Stimulated activated CD8-positive, alpha-beta memory T cell treated with anti-CD3 and anti-CD28 coated beads, Interleukin-7, amount 100 ng/mL, for 4 hours (primary cell): ENCODE measurements at places on chromosomes 4 and X.

DNA sequence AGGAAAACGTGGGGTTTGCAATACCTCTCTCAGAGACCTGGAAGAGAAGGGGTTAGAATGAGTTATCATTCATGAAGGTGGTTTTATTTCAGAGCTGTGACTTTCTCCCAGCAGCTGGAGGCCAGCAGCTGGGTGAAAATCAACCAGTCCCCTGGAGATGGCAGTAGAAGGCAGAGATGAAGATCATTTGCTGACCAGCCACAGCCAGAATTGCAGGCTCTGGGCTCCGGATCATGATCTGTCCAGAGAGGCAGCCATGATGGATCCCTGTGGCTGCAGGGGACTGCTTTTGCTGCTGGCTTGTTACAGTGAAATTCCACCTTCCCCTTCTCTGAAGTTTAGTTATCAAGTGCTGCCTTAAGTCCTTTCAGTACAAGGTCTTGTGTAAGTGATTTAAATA is 46.9 kb upstream of the TAB3 start:
- DNase-seq: no peak

DNA sequence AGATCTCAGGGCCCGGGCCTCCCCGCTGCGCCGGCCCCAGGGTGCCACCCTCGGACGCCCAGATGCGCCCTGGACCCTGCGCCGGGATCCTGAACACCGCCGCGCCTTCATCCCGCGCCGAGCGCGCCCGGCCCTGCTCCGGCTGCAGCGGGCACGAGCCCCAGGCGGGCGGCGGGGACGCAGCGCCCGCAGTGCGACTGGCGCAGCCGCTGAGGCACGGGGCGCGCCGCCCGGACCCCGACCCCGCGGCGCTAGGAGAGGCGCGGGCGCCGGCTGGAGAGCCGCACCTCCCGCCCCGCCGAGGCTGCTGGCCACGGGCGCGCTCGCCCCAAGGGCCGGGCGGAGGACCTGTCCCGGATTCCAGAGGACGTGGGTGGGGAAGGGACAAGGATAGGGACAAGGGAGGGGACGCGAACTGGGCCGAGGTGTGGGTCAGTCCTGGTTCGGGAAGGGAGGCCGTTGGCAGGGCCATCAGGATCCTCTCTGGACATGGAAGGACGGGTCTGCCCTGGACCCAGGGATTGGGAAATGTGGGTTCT is 1.1 kb downstream of the ZFYVE28 start:
- no peak for DNase-seq

DNA sequence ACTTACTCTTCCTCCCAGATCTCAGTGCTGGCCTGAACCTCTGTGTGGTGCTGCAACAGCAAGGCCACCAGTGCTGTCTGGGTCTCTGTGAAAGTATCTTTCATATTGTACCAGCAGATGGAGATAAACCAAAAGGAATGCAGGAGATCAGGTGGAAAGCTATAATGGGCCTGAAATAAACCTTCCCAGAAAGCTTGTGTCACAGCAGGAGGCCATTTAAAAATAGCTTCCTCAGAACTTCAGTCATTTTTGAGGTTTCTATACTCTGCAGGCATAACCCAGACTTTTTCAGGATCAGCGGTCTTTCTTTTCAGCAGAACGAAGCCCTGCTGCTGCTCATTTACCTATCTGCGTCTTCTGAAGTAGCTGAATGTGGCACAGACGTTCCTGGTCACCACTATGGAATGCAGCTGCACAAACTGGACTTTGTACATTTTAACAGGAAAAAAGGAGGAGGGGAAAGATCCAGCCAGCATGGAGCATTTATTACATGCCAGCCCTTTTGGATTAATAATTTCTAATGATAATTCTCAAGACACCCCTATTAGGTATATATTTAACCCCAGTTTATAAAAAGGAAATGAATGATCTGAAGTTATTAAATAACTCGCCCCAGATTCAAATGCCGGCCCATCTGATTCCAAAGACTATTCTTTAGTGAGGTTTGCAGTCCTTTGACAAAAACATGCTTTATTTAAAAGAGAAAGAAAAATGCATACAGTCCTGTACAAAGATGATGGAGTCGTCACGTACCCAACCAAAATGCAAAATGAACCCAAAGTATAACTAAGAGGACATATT is 119.7 kb downstream of the NFKB1 start:
- DNase-seq: no peak

DNA sequence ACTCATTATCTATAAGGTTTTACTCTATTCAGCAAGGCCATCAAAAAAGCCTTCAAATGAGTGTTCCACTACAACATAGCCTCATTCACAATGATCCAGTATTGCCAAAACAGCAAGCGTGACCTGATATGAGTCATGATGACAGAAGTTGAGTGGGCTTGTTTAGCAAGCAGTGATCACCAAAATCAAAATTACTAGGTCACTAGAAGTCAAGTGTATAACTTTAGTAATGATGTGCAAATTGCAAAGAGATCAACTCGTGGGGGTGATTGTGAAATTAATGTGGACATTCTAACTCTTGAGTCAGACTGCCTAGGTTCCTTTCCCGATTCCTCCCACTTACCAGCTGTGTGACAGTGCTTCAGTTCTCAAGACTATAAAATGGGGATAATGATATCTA is 124.5 kb downstream of the CHM start:
- DNase-seq: no peak

- DNase-seq: no peak
Observed at GRCh38 chrX:104195489-104196084, 29.3 kb downstream of the FAM199X start.

DNA sequence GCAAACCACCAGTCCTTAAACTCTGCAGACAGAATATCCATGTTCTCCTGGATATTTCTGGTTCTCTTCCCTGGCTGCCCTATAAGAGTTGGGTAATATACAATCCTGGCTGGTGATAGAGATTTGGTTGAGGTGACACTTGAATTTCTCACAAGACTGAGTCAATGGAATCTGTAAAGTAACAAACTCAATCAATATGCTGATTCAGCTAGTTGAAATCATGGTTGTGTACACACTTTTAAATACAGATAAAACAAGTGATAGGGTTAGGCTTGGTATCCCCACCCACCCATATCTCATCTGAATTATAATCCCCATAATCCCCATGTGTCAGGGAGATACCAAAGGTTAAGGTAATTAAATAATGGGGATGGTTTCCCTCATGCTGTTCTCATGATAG is 349.2 kb upstream of the MAD2L1 start:
- DNase-seq: no peak
